ENCODE measurements at places on chromosomes 13 and 19.
A peak's percentile ranks its signal among the peaks of the same experiment; 100 is the strongest.

- no peak for DNase-seq
Measured at GRCh38 chr19:6794686-6795431, 22.4 kb downstream of the VAV1 start.

- peak; percentile 31 for DNase-seq
Measured at GRCh38 chr13:95153647-95154412, 147.4 kb downstream of the ABCC4 start.

GRCh38 chr13:29782798-29783197 lies 67.6 kb downstream of the UBL3 start:
- DNase-seq, result peak; percentile 15

DNA sequence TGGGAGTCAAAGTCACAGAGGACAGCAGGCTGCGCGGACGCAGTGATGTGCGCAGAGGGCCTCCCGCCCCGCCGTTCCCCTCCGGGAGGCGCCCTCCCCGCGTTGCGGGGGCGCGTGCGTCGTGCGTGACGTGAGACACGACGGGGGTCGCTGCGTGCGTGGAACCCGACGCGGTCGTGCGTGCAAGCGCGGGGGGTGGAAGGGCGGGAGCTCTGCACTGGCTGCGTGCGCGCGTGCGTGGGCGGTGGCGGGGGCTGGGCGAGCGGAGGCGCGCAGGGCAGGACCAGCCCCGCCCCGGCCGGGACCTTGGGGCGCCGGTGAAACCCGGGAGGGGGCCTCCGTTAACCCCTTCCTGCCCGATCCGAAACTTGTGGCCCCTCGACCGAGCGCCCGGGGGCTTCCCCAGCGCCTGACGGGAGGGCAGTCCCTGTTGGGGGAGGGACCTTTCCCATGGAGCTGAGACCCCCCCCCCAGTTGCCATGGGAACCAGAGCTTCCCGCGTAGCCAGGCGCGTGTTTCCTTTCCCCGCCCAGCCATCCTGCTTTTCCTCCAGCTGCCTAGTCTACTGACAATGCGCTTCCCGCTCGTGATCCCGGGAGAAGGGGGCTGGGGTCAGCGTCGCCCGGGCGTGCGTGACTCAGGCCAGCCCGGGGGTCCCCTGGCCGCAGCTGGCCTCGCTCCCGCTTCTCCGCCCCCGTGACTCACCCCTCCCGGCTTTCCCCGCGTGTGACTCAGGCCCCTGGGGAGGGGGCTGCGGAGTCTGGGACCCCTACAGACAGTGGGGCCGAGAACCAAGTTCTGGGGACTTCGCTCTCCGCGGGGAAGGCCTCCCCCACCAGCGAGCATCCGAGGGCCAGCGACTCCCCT lies 7.3 kb upstream of the HOOK2 start:
- peak; percentile 82 for DNase-seq

DNA sequence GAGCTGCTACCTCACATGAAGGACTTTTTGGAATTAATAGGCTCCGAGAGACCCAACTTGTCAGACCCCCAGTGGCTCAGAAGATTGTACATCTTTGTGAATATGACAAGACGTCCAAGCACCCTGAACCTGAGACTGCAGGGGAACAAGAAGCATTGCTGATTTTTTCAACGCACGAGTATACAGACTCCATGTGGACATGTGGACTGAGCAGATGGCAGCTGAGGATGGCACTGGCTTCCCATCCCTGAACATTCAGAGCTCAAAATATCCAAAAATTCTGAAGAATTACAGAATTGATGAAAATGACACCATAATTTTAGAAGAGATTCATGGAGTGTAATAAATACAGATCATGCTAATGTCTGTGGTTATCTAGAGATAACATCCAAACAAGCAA lies 254.1 kb downstream of the MZT1 start:
- DNase-seq, result no peak

- peak; percentile 60 for DNase-seq
Measured at GRCh38 chr19:4267101-4267900, 11.8 kb upstream of the SHD start.

DNA sequence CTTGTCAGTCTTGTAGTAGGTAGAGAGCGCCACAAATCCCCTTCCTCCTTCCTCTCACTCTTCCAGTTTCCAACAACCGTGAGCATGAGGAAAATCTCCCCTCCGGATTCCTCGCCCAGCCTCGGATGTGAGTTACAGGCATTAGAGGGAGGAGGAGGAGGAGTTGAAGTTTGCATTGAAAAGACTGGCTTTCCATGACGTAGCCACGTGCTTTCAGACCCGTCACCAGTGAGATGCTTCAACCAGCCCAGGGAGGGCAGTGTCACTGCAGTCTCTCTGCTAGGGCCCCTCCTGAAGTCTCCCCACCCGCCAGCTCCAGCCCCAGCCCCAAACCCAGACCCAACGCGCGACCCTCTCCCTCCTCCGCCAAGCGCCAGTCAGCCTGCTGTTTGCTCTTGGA lies 442 bp upstream of the FGF14 start:
- peak; percentile 79 for DNase-seq

DNA sequence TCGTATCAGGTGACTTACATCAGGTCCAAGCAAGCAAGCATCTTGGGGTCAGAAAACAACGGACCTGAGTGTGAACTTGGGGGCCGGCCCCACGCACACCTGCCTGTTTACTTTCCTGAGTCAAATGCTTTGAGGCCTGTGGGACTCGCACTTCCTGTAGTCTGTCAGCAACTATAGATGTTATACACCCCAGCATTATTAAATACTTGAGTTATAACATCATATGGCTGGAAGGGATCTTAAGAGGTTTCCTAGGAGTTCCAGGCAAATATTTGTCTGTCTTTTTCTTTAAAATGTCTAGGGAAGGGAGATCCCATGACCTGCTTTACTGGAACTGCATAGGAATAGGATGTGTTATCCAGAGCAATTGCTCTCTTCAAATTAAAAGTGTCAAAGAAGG lies 280.6 kb downstream of the SHISA2 start:
- no peak for DNase-seq

DNA sequence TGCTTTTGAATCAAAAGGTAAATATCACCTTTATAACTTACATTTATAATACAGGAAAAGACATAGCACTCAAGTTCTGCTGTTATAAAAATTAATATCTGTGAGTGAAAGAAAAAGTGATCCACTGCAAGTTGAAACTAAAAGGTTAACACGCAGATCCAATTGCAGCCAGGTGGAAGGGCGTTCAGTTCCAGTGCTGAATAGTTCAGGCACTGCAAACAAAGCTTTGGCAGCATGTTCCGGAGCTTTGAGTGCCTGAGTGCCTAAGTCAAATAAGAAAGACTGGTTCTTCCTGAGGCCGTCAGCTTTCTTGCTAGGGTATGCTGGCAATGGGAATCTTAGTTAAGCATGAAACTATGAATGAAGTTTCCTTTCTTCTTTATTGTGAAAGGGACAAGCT lies 200.3 kb downstream of the LMO7 start:
- no peak for DNase-seq

DNA sequence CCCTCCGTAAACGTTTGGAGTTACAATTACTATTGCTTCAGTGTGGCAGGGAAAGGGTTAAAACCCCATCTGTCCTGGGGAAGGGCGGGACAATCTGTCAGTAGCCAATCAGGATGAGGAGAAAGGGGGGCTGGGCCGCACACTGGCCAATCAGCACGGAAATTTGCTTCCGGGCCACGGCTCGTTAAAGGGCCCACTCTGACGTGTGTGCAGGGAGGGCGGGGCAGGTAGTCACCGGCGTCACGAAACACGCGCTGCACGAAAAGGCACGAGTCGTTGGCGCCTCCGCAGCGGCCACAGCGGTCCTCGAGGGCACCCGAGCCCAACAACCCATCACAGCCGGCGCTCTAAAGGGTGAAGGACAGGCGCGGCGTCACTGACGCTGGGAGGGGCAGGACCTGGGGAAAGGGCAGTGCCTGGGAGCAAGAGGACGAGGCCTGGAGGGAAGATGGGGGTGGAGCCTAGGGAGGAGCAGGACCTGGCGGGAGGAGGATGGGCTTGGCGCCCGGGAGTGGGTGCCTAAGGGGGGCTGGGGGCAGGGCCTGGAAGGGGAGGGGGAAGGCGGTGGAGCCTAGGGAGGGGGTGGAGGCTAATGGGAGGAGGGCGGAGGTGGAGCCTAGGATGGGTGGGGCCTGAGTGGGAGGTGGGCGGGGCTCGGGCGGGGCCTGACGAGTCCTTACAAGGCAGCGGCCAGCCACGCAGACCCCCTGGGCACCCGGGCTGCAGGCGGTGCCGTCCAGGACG lies 4.9 kb downstream of the ADAMTSL5 start:
- DNase-seq, result peak; percentile 94

- DNase-seq, result no peak
Measured at GRCh38 chr13:64801768-64802167, 2428.4 kb downstream of the PCDH9 start.

DNA sequence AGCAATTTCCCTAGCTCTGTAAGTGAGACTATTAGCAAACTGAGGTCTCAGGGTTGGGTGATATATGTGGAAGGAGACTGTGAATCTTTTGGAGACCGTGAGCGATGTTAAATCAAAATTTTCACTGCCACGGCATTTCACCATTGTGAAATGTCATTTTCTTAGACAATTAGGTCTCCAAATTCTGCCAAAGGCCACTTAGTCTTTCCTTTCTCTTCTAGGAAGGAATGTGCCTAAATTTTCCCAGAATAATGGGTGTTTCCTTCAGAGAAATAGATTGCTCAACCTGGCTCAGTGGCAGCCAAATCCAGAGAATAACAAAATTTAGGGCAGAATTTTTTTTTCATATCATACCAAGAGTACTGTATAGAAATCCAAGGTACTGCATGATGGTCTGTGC lies 64.5 kb upstream of the SCEL start:
- no peak for DNase-seq

DNA sequence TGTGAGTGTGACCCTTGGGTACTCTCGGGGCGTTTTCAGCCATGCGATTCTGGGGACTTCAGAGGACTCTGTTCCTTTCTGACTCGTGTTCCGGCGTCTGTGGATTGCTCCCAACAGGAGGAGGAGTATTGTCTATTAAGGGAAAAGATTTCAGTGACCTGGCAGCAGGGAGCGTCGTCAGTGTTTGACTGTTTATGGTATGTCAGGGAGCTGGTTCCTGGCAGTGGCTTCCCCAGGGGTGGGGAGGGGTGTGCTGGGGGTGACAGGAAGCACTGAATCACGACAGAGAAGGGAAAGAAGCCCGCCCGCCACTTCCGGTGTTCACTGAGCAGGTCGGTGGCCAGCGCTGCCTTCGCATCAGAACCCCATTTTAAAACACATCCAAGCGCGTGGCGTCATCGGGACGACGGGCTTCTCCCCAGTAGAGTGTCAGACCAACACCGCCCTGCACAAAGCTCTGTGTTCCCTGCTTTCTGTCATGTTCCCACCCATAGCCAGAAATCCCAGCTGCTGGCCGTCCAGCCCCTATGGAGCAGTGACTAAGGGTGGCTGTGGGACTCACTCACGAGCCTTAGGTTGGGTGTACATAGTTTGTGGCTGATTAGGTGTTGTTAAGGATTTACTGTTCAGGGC lies 33.8 kb downstream of the COL4A2 start:
- peak; percentile 34 for DNase-seq

GRCh38 chr13:27140060-27140459 lies 31.6 kb downstream of the USP12 start:
- no peak for DNase-seq

DNA sequence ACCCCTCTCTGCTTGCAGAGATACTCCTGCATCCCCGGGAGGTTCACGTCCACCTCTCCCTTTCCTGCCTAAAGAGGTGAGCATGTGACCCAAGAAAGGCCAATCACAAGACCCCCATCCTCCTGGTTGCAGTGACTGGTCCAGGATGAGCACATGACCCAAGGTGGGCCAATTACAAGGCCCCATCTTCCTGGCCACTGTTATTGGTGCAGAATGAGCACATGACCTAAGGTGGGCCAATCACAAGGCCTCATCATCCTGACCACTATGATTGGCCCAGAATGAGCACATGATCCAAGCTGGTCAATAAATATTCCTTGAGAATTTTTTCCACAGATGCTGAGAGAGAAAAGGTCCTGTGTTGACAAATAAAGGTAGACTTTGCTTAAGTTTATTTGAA lies 350.7 kb downstream of the EFNB2 start:
- no peak for DNase-seq

DNA sequence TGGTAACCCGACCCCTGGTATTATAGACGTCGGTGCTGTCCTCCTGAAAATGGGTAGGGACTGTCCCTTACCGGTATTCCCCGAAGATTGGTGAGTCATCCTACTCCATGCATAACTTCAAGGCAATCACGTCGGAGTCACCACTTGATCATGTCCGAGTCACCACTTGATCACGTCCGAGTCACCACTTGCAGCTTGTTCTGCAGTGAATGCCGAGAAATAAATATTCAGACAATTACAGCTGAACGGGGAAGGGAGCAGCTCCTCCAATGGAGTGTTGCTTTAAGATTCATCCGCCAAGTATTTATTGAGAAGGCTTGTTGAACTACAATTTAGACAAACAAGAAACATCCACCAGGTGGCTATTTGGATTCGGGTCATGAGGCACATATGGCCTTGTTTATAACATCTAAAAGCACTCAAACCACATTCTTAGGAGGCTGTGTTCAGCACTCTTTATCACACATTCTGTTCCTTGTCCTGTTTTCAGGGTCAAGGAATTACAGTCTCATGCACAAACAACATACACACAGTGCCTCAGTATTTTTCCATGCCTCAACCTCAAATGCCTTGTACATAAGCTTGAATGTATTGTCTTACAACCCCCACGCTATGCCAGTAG lies 43.1 kb downstream of the ZNF726 start:
- DNase-seq, result peak; percentile 92

GRCh38 chr13:113813749-113814434 lies 50.0 kb downstream of the GAS6 start:
- no peak for DNase-seq

DNA sequence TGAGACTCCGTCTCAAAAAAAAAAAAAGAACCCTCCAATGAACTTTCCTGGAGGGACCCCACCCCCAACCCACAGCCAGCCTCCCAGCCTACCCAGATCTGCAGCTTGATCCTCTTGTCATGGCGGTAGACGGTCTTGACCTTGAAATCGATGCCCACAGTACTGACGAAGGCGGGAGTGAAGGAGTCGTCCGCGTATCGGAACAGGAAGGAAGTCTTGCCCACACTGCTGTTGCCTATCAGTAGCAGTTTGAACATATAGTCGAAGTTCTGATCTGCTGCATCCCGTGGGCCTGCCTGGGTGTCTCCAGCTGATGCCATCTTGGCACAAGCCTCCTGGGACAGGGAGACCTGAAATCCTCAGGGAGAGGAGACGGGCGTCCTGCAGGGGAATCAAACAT lies 2.4 kb downstream of the RAB3D start:
- no peak for DNase-seq

- DNase-seq, result no peak
Measured at GRCh38 chr13:54185101-54185500, 1156.5 kb downstream of the OLFM4 start.

- no peak for DNase-seq
Measured at GRCh38 chr19:12794971-12795381, 3.7 kb downstream of the JUNB start.

GRCh38 chr19:29521291-29522075 lies 4.3 kb upstream of the VSTM2B start:
- no peak for DNase-seq

DNA sequence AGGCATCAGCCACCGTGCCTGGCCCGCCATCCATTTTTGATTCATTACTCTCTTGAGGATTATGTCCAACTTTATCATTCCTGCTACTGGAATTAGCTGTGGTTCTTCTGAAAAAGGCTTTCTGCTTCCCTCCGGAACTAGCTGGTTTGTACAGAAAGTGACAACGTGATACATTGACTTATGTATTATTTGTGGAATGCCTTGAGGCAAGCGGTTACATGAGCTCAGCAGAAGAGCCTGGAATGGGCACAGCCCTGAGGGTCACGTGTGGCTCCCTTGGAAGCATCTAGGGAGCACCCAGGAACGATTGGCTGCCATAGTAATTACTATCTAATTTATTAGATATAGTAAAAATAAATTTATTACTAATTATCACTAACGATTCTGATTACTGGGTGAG lies 14.4 kb upstream of the RETN start:
- DNase-seq, result peak; percentile 7
